ENCODE measurements at places on chromosomes 12 and 14. TPM values are rescaled to one million over a fixed set of nuclear protein-coding genes. Genes with fewer than 3 reads are reported as not detected.

The EPYC gene
- not detected for total RNA-seq

The PDE6H gene
- not detected for total RNA-seq

- DNase-seq = peak; percentile 85
These were observed 56.5 kb downstream of the GTF2A1 start for GRCh38 chr14:81164167-81164774.

GRCh38 chr12:110726708-110727369 lies 15.9 kb downstream of the PPP1CC start:
- no peak for DNase-seq
